ENCODE measurements at places on chromosomes 5 and 9.

DNA sequence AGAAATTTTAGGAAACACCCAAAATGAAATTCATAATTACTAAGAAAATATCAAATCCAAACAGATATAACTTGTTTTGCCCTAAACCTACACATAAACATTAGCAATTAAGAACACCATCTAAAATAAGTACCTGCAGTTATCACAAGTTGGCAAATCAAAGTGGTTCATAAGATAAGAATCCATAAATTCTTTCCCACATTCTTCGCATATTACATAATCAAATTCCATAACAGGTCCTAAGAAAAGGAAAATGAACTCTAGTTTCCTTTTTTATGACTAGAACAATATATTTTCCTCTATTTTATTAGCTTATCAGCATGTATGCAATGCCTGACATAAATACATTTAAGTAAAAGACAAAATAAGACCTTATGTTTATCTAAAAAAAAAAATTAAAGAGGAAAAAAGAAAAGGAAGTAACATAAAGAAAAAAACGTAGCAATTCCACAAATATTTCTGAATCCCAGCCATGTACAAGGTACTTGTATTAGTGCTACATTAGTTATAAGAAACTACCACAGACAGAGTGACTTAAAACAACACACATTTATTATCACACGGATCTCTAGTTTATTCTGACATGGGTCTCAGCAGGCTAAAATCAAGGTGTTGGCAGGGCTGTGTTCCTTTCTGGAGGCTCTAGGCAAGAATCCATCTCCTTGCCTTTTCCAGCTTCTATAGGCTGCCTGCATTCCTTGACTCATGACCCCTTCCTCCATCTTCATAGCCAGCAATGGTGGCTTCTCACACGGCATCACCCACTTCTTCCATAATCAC, 7.5 kb downstream of the XPA start:
- no peak for DNase-seq

- no peak for DNase-seq
Observed at GRCh38 chr5:128109766-128110165, 26.2 kb downstream of the SLC12A2 start.

DNA sequence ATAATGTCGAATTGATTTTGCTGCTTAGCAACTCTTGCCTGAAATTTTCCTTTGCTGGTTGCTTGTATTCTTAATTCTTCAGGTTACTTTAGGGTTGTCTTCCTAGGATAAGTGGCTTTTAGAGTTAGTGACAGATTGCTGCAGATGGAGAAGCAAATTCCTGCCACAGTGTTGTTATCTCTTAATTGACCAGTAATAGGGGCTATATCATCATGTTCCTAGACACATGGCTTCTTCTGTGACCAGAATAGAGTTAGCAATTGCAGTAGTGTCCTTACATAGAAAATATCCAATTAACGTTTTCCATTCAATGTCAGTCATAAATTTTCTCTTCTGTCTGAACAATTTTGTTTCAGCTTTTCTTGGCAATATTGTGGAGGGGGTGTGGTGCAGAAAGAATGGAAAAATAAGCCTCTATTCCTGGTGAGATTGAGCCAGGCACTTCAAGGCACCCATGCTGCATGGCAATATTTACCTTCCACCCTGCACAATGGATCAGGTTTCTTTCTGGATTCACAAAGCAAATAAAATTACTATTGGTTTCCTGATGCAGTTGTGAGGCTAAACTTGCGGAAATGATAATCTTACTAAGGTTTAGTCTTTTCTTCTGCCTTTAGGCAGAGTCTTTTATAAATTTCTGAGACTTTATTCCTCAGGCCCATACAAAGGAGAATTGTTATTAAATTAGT, 1481.5 kb downstream of the EFNA5 start:
- DNase-seq = no peak

GRCh38 chr9:116572095-116572748, 114.9 kb upstream of the TRIM32 start:
- DNase-seq = peak; percentile 71

DNA sequence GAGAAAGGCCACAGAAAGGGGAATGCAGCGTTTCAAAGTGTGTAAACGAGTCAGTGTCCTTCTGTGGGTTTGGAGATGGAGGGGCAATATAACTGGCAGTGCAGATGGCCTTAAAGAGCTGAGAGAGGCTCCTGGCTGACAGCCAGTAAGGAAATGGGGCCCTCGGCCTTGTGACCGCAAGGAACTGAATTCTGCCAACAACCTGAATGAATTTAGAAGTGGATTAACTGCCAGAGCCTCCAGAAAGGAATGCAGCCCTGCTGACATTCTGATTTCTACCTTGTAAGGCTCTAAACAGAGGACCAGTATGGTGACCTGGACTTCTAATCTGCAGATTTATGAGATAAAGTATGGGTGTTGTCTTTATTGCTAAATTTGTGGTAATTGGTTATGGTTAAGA, 17.5 kb upstream of the NREP start:
- DNase-seq = no peak

DNA sequence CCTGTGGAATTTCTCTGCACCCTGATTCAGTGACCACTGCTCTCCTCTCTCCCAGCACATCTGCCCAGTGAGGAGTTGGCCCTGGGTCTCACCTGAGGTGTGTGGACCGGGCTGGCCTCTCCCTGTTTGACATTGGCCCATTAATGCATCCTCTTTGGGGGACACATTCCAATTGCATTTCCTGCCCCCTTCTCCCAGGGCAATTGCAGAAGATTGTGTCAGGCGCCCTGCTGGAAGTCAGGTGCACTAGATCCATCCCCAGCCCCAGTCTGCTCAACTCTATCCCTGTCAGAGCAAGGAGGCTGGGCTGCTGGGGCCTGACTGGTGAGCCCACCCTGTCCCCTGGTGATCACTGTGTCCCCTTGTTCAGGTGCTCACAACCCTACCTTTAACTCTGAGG, 84.5 kb downstream of the LMX1B start:
- no peak for DNase-seq
